ENCODE measurements at places on chromosomes 12 and 14.

GRCh38 chr14:64826333-64826732 is 53.4 kb downstream of the SPTB start:
- DNase-seq = peak; percentile 29

DNA sequence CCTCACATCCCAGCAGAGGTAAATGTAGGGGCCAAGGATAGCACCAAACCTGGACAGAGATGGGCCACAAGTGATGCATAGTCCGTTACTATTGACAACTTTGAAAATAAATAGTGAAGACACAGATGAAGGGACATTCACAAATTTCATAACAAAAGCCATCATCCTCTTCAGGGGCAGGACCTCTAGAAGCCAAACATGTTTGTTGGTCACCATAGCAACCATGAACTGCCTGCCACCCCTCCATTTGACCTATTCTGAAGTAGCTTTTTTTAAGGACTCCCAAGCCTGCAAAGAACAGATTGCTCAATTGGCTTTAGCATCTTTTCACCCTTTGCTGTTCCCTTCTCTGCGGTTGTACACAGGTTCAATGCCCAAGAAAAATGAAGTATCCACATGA is 35.7 kb upstream of the MDM1 start:
- DNase-seq = no peak

- DNase-seq = no peak
Measured at GRCh38 chr12:24034160-24034559, 84.7 kb upstream of the SOX5 start.

- DNase-seq = no peak
Measured at GRCh38 chr12:104673696-104674482, 217.1 kb downstream of the CHST11 start.

DNA sequence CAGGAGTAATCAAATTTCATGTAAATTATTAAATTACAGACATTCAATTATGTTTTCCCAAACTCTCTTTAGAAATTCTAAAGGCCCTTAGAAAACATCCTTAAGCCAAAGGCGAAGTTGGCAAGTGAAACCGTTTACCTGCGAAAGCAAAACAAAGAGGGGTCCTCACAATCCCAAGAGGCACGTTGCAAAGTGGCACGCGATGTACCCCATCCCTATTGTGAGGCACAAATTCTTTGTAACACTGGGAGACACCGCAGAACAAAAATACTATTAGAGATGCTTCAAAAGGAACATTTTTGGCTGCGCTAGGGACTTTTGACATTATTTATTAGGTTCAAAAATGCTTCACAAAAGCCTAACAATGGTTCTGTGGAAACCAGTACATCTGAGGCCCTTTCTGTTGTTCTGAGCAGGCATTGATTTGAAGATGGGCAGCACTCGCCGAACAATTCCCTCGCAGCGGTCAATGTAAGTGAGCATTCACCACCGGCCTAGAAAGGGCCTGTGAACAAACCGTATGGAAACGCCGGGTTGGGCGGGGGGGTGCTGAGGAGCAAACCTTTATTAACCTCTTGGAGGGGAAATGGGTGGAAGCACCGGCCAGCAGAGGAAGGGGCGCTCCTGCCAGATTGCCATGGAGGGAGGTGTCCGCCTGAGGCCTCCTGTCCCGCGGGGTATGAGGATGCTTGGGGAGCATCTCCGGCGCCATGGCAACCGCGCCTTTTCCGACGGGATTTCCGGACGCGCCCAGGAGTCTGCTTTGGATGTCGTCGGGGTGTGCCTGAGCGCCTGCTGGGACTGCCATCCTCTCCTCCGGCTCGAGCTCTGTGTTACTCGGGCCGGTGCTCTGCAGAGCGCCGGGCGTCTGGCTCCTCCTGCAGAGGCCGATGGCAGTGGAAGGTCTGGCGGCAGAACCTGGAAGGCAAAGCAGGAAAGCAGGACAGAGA is 193.9 kb downstream of the C12orf42 start:
- DNase-seq = peak; percentile 46

DNA sequence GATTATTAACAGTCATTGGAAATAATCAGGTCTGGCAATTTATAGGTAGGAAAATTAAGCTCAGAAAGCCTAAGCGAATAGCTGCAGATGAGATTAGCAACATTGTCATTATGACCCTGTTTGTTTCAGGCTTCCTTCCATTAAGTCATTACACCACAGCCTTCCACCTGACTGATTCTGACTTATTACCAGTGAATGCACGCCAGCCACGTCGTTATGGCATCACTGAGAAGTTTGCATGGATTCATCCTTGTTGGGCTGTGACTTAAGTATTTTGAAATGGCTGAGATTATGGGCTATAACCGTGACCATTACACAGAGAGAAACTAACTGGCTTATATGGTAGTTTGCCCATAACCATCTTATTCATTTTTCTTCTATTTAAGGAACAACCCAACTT is 18.6 kb downstream of the RASSF8 start:
- DNase-seq = no peak

GRCh38 chr12:132083614-132083940 is 60.5 kb downstream of the DDX51 start:
- no peak for DNase-seq

GRCh38 chr12:110585231-110585799 is 2.2 kb upstream of the PPTC7 start:
- no peak for DNase-seq

DNA sequence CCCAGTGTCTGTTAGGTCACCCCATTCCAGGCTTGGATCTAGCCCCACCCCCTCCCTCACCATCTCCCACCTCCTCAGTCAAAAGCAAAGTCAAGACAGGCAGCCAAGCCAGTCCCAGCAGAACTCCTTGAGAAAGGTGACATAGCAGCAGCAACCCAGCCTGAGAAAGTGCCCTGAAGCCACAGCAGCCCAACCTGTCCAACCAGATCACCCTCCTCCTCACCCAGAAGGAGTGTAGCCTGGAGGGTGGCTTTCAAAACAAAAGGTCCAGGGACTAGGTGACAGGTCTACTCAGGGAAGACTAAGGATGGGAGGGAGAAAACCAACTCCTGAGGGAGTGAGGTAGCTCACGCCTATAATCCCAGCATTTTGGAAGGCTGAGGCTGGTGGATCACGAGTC is 5.2 kb downstream of the RAB15 start:
- no peak for DNase-seq

DNA sequence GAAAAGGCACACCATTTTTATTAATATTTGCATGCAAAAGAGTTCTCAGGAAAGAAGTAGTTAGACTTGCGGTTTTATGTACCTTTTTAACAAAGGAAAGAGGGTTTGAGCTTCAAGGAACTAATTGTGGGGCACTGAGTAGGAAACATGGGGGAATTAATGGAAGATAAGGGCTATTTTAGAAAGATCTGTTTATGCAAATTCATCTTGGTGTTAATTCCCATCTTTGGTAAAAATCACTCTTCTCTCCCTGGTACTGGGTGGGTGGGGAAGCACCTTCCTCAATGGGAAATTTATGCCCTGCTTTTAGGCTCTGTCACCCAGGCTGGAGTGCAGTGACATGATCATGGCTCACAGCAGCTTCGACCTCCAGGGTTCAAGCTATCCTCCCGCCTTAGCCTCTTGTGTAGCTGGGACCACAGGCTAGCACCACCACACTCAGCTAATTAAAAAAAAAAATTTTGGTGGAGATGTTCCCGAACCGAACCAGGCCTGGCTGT is 30.1 kb upstream of the RESF1 start:
- no peak for DNase-seq

DNA sequence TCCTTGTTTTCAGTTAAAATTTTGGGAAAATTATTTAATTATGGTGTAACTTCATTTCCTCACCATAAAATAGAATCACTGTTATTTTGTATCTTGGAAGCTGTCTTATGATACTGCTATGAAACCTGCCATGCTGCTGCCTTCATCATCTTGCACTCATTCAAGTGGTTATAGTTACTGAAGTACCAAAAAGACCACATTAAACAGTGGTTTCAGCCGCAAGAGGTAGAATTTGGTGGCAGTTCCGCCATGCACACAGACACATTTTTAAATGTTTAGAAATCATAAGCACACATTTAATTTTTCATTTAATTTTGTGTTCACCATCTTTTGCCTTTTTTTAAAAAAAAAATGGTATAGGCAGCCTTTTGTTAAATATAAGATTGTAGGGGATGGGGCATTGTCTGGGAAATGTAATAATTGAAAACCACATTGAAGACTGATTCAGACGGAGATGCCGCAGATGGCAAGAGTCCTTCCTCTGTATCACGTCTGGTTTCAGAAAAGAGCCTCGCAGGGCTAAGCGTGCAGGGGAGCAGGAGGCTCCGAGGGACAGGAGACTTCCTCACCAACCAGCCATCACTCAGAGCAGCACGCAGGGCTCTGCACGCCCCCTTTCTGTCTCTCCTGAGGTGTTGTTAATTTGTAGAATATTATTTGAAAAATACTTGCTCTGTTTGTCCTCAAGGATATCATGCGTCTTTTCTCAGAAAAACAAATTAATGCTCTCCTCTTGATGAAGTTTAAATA is 115.2 kb upstream of the PELI2 start:
- no peak for DNase-seq

DNA sequence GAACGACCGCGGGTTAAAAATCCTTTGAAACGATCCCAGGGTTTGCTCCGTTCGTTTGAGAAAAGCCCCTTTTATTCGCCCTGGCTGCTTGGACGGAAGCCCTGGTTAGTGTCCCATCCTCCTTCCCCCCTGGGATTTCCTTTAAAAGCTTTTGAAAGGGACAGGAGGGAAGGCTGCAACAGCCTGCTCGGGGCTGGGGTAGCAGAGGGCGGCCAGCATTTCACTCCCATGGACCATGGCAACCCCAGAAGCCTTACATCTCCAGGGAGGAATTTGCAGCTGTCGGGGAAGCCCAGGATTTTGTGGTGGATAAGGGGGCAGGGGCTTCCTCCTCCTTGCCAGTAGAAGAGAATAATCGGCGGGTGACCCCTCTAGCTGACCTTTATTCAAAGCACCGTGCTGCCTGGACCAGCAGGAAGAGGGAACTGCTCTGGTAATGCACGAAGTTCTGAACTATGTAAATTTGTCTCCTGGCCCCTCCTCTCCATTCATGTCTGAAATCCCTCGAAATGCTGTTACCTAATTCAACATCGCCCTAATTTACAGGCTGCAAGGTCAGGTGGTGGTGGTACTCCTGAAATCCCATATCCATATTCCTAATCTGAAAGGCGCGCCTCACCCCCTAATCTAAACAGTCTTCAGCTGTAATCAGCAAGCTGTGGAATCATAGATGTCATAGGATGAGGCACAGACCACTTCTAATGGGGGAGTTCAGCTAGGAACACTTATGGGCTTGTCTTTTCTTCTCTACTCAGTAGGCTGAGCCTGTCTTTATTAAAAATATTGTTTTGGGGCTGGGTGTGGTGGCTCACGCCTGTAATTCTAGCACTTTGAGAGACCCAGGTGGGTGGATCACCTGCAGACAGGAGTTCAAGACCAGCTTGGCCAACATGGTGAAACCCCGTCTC is 1.0 kb upstream of the CLIP1 start:
- DNase-seq = peak; percentile 55

- DNase-seq = no peak
Measured at GRCh38 chr12:21985155-21985554, 43.9 kb upstream of the ABCC9 start.

DNA sequence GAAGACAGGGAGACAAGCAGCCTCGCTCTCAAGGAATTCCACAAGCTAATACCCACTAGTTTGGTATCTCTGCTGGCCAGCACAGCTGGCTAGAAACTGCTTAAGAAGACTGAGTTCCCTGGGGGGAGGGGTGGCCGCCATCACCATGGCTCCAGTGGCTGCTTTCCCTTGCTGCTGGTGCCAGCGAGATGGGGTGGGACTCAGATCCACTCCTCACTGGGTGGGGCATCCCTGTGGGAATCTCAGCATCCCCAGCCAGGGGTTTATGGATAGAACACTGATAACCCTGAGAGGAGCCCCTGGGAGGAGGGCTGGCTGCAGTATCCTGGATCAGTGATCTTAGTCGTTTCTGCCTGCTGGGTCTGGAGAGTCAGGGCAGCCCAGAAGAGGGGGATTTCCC is 170.6 kb upstream of the MDGA2 start:
- DNase-seq = no peak

DNA sequence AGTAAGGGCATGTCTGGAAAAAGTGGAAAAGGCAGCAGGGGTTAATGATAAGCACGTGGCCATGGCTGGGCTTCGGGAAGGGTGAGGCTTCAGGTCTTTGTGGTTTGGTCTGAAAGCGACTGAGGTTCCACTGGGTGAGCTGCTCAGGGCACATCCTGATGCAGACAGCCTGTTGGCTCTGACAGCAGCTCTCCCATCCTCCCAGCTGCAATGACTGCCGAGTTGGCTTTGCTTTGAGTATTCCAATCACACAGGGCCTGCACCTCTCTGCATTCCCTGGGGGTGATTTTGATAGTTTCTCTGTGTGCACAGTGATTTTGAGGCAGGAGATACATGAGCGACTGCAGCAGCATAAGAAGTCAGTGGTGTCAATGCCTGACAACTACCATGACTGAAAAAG is 390.7 kb downstream of the APAF1 start:
- no peak for DNase-seq

Measured in DMS79 treated with DMSO at 0.1 percent for 48 hours (cell line).